Ecto neural progenitor cell (in vitro differentiated cells): ENCODE measurements at places on chromosomes 2 and 18.
A peak's percentile ranks its signal among the peaks of the same experiment; 100 is the strongest.

DNA sequence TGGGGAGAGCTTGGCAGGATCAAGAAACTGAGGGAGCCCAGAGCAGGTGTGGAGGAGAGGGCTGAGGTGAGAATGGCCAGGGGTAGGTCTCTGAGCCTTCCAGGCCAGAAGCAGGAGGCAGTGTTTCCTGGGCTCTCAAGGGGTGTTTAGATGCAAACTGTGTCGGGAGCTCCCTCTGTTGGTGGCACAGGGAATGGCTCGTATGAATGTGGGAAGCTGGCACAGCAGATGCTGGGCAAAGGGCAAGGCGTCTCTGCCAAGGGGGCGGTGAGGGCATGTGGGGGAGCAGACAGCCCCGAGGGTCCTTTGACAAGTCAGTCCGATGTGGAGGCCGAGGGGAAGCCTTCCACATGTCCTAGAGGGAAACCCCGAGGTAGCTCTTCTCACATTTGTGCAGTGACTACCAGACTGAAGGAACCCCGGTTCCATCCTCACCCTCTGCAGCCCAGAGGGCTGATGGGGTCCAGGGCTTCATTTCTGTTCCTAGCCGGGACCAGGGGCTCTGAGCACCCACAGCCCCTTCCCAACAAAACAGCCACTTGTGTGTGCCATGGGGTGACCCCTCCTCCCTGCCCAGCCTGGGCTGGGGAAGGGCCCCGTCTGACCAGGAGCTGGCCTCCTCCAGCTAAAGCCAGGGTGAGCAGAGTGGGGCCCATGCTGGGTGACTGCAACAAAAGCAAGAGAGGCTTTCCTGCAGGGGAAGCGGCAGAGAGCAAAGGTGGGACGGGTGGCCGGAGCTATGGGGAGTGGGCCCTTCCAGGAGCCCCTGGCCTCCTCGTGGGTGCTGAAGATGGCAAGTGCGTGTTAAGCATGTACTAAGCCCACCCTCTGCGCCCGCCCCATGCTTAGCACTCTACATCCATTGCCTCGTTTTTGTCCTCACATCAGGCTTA is 103.4 kb downstream of the SEPTIN10 start:
- peak; percentile 81 for DNase-seq

GRCh38 chr2:186032930-186033329 is 294.3 kb downstream of the FSIP2 start:
- no peak for DNase-seq

- no peak for DNase-seq
These were observed 115.0 kb upstream of the MMADHC start for GRCh38 chr2:149702571-149702970.

- peak; percentile 55 for DNase-seq
These were observed 57.3 kb downstream of the THNSL2 start for GRCh38 chr2:88227446-88227845.

DNA sequence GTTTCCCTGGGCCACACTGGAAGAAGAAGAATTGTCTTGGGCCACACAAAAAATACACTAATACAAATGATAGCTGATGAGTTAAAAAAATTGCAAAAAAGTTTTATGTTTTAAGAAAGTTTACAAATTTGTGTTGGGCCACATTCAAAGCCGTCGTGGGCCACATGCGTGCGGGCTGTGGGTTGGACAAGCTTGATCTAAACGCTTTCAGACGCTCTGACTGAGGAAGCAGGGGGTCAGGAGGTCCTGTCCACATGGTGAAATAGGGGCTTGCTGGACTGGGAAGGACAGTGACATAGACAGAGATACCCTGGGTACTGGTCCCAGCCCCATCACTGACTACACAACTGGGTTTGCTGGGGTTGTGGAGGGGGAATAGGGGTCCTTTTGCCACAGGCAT is 86.4 kb downstream of the LOXHD1 start:
- no peak for DNase-seq

DNA sequence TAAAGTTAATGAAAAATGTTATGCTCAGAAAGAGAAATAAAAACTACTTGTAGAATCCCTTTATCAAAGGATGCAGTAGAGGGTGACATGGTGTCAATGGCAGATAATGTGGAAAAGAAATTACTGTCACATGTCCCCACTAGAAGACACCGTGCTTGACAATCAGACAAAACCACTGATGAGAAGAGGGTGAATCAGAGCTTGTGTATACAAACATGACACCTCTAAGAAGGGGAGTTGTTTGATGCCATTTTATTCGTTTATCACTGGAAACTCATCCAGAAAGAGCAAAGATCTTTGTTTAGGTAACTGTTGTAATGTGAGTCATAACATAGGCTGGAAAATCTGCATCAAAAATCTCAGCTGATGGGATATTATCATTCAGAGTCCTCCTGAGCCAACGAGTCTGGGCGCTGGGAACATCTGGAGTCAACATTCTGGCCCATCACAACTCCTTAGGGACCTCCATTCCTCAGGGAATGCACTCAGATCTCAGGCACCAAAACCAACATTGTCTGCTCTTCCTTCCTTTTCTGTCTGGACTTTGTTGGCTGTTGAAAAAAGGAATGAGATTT is 49.5 kb upstream of the RAB12 start:
- no peak for DNase-seq

DNA sequence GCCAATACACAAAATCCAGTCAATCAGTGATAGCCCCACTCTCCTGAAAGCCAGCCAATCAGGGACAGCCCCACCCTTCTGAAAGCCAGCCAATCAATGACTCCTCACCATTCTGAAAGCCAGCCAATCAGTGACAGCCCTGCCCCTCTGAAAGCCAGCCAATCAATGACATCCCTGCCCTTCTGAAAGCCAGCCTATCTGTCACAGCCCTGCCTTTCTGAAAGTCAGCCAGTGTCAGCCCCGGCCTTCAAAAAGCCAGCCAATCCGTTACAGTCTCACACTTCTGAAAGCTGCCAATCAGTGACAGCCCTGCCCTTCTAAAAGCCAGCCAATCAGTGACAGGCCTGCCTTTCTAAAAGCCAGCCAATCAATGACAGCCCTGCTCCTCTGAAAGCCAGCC is 95.9 kb upstream of the HDAC4 start:
- no peak for DNase-seq

- DNase-seq: no peak
These were observed 450.4 kb downstream of the GALR1 start for GRCh38 chr18:77700051-77700450.

DNA sequence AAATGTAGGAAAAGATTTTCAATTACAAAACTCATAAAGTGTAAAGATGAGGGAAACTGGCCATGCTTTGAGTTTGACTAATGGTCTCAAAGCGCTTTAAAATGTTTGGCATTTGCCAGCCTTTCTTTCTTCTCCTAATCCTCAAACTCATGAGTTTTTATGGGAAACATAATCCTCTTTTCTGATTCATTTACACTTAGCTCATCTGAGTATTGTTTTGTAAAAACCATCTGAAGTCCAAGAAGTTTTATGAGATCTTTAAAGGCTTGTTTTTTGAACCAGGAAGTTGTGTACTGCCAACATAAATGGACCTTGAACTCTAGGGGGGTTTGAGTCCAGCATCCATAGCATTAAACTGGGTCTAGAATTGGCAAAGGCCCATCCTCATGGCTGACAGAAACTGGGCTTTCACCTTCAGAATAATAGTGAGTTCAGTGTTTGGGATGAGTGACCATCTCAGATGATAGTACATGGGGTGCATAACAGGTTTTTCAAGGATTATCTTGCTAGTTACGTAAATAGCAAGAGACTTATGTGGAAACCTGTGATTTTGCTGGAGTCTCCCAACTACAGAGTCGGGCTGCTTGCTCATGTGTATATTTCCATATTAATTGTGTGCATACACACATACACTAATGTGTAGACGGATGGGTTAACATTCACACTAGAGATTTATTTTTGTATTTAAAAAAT is 3.8 kb upstream of the LTBP1 start:
- peak; percentile 13 for DNase-seq

DNA sequence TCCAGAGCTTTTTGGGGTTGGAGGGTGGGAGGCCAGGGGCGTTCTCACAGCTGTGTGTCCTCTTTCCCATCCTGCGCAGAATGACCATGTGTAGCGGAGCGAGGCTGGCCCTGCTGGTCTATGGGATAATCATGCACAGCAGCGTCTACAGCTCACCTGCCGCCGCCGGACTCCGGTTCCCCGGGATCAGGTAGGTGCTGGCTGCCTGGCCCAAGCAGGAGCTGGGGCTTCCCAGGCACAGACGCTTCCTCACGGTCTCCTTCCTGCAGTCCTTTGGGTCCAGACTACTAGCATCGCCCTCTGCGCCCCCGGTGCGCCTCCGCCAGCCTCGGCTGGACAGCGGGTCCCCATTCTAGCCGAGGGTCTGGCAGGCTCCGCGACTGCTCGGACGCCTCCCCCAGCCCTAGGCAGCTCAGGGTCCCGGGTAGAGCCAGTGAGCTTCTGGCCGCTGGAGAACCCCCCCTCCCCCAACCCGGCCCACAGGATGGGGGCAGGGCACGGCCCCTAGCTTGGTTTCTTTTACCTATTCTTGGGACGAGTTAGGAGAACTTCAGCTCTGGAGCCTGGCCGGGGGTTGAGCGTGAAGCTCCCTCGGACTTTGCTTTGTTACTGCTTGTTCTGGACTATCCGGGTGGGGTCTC is 756 bp downstream of the ADCYAP1 start:
- peak; percentile 58 for DNase-seq

- peak; percentile 66 for DNase-seq
These were observed 1.1 kb downstream of the MEMO1 start for GRCh38 chr2:32009516-32010256.

DNA sequence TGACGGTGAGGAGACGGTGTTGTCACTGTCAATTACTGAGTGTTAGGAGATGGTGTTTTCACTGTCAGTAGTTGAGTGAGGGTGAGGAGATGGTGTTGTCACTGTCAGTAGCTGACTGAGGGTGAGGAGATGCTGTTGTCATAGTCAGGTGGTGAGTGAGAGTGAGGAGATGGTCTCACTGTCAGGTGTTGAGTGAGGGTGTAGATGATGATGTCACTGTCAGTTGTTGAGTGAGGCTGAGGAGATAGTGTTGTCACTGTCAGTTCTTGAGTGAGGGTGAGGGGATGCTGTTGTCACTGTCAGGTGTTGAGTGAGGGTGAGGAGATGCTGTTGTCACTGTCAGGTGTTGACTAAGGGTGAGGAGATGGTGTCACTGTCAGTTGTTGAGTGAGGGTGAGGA is 3.4 kb upstream of the ATP9B start:
- DNase-seq: no peak

- no peak for DNase-seq
These were observed 390.7 kb upstream of the NETO1 start for GRCh38 chr18:73258375-73259087.

GRCh38 chr2:134917888-134918525 is 615 bp upstream of the CCNT2 start:
- DNase-seq: no peak

GRCh38 chr2:29175338-29175737 is 60.1 kb downstream of the CLIP4 start:
- DNase-seq: no peak

DNA sequence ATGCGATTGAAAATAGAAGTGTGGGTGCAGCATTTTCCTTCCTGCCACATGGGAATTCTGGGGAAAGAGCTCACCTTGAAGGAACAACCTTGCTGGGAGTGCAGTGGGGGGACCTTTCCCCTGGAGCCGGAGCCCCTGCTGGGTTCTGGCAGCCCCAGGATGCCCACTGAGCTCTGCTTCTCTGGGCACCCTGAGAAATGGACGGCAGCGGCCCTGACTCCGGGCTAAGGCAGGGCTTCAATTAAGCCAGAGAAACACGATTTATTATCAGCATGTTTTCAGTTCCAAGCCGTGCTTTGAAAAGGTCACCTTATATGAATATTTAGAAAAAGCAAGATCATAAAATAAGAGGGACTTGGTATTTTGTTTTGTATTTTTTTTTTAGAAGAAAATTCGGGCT is 68.5 kb downstream of the KLHL29 start:
- DNase-seq: no peak

- DNase-seq: no peak
These were observed 93.3 kb upstream of the PAPOLG start for GRCh38 chr2:60662781-60663180.

GRCh38 chr2:197786010-197786877 is 1.1 kb upstream of the BOLL start:
- peak; percentile 83 for DNase-seq

DNA sequence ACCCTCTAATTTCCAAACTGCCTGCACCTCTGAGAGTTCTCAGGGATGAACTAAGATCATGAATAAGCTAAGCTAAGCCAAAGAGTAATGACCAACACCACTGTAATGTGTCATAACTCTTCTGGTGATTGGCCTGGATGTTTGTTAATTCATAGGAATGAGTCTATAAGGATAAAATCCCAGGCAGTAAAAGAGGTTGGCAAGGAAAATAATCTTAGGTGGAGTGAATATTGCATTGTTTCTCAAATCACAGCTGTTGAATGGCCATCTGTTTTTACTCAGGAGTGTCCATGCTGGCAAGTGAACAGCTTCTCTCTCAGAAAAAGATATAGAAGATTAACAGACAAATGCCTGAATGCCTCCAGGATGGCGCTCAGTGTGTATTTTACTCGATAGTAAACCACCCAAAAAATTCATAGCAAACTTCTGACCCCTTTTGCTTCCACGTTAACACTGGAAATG is 60.8 kb upstream of the GLS start:
- DNase-seq: no peak

DNA sequence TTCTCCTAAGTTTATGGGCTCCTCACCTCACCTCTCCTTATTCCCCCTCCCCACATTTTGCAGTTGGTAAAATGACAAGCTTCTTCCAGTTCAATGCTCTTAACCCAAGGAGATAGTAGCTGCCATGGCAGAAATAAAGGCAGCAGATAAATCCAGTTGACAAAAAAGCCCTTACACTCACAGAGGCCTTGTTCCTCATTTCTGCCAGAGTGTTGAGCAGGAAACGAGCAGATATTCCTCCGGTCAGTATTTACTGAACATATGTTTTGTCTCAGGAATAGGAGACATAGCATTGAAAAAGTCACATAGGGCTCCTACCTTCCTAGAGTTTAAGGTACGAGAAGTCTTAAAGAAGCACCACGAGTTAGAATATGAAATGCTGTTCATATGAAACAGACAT is 493.7 kb upstream of the TNP1 start:
- DNase-seq: no peak

DNA sequence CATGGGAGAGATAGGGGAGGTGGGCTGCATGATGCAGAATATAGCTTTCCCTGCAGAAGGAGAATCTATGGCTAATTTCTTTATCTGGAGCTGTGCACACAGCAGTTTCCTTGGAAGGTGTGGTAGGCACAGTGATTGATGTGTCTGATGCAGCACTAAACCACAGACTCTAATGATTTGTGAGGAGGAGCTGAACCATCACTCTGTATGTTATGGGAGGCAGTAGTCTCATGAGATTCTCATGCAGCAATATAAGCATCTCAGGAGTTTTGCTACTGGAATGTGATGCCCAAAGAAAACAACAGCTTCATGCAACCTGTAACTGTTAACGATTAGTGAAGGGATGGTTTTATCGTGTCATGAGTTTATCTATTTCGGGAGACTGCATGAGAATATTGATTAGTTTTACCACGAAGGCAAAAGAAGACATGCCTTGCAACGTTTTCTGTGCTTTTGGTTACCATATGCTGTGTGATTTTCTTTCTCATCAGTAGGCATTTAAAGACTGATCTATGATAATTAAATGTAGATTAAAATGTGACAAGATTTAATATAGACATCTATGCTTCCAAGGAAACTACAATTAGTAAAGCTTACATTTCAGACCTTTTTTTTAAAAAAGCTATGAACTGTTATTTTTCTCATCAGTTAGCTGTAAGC is 286.8 kb downstream of the ARL6IP6 start:
- DNase-seq: no peak
